ENCODE measurements at places on chromosomes 12 and 14.
A peak's percentile ranks its signal among the peaks of the same experiment; 100 is the strongest.

DNA sequence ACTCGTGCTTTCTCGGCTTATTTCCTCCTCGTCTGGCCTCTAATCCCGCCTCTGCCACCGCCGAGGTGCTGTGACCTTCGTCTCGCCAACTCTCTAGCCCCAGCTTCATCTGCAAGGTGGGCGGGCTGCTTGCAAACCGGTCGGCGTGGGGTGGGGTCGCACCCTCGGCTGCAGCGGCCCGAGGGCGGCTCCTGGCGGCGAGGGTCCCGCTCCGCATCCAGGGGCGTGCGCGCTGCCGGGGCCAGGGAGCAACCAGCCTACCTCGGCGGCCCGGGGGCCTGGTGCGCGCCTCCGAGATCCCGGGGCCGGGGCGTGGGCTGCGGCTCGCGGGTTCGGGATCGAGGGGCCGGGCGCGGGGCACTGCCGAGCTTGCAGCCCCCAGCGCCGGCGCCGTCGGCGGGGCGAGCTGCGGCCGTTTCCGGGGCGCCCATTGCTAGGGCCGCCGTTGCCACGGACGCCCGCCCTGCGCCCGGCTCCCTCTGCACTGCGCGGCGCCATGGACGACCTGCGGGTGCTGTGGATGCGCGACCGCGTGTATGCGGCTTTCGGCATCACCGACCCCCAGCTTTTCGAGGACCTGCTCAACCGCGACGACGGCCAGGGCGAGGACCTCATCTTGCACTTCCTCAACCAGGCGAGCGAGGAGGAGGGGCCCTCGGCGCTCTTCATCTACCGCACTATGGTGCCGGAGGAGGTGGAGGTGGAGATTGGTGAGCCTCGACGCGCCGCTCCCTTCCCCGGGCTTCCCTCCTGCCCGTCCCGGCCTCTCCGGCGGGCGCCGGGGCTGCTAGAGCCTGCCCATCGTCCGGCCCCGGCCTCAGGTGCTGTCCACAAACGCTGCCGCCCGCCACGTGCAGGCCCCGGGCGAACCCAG is at the start of gene DNAH10:
Gene DNAH10, plus strand, starts transcription at position 461 of the 874 bp plus-strand sequence. Its CDS starts 36 bp downstream, at position 497.
- DNase-seq: no peak

- DNase-seq: no peak
Observed at GRCh38 chr12:96878704-96879103, 28.4 kb upstream of the NEDD1 start.

- DNase-seq: no peak
Observed at GRCh38 chr12:100896192-100896591, 101.6 kb downstream of the ANO4 start.

DNA sequence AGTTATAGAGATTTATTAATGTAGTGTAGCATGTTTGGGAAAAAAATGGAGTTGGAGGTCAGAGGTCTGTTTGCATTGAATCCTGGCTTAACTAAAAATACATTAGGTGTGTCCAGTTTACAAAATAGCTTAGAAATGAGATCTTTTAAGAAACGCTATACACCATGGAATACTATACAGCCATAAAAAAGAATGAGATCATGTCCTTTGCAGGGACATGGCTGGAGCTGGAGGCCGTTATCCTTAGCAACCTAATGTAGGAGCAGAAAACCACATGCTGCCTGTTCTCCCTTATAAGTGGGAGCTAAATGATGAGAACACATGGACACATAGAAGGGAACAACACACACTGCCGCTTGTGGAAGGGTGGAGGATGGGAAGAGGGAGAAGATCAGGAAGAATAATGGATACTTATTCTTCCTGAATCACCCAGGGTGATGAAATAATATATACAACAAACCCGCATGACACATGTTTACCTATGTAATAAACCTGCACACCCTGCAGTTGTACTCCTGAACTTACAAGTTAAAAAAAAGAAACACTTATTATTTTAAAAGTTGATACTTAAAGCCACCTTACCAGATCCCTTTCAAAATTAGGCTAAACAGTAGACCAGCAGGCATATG is 14.0 kb upstream of the MYRFL start:
- no peak for DNase-seq

DNA sequence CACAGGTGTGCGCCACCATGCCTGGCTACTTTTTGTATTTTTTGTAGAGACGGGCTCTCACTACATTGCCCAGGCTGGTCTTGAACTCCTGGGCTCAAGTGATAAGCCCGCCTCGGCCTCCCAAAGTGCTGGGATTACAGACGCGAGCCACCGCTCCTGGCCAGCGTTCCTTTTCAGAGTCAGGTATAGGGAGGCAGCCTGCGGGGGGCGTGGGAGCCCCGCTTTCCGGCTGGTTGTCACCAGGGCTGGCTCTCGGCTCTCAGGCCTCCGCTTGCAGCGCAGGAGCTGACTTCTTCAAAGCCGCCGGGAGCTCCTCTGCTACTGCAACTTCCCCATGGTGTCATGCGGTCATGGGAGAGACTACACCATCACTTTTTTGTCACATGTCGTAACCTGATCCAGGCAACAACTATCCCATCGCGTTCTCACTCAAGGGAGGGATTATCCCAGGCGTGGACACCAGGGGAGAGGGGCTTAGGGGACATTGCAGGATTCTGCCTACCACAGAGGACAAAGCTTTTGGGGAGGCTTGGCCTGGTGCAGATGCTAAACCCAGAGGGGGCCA is 129.4 kb downstream of the SCARB1 start:
- no peak for DNase-seq

DNA sequence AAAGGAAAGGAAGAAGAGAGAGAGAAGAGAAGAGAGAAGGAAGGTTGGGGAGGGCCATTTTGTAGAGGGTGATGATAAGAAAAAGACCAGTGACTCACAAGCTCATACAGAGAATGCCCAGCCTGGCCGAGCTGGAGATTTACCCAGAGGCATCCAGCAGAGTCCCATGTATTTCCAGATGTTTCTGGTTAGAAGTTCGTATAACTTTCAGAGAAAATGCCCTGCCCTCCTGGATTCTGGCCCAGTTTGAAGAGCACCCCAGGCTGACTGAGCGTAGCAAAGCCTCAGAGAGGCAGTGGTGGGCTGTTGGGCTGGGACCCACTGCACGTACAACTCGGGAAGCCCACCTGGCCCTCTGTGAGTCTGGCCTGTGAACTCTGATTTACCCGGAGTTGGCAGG is 221.8 kb downstream of the SLC41A2 start:
- peak; percentile 26 for DNase-seq

GRCh38 chr14:88037325-88037724 is 32.4 kb downstream of the GPR65 start:
- DNase-seq: no peak

- DNase-seq: no peak
Observed at GRCh38 chr12:121288986-121289385, 7.5 kb downstream of the CAMKK2 start.

- DNase-seq: no peak
Observed at GRCh38 chr14:80977221-80977620, 21.8 kb downstream of the TSHR start.

DNA sequence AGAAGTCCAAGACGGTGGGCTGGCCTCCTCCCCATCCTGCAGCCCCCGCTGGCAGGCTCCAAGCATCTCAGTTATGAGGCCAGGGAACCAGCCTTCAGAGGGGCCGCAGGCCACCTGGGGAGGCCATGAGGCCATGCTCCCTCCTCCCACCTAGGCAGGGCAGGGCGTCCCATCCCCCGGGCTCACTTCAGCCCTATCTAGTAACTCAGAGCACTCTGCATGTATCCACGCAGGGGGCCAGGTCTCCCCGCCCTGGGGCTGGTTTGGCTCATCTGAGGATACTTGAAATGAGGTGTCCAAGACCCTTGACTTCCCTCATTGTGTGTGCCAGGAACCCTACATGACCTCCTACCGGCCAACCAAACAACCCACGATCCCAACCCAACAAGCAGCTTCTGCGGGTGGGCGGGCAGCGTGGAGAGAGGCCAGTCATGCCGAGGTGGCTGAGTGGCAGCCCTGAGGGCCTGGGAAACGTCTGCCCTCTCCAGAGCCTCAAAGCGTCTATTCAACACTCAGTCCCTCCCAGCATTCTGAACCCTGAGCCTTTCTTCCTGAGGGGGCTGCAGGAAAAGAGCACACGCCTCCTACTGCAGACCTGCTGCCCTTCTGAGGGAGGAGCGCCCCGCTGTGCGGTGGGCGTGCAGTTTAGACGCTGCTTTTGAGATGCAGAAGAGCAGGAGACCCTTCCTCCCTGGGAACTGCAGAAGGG is 16.8 kb downstream of the ISCA2 start:
- no peak for DNase-seq

DNA sequence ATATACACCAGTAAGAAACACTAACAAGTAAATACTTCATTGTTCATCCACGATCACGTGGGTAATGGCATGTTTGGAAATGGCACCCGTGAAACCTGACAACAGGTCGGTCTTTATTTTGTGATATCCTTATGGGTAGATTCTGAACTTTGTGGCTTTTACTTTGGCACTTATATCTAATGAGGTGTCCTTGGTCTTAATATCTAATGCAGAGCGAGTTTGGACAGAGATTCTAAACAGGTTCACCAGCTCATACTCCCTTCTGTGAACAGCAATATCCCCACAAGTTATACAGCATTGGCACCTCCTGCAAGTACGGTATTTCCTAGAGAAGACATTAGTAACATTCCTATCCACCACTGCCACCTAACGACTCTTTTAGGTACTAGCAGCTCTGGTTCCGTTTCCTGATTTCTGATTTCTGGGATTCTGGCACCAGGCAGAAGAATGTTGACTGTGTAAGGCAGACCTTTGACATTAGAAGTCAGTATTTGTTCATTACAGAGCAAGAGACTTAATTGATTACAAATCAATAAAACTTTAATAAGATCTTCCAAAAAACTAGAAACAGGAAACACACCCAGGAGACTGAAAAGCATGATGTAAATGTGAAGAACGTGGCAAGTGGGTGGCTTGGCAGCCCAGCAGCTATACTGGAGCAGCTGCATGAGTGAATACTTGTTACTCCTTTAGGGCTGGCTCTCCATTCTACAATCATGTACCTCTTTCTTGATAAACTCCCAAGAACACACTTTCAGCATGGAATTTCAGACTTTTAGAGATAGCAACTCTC is 2.5 kb downstream of the ANG start:
- DNase-seq: no peak

DNA sequence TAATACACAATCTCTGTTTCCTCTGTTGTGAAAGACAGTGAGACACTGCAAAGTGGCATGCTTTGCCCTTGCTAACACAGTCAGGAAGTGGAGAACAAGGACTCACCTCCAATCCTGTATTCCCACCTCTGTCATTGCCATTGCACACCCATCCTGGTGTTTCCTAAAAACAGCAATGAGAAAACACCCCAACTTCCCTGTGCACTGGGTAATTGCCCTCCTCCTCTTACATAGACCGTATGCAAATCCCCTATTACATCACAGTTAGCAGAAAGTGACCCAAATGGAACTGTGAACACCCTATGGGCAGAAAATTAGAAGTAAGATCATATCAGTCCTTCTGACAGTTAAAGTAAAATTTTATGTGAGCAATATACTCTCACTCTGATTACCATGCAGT is 355.5 kb downstream of the BCL11B start:
- DNase-seq: no peak

GRCh38 chr12:30896461-30896860 is 30.1 kb upstream of the TSPAN11 start:
- DNase-seq: no peak

GRCh38 chr14:21268617-21269251 is 508 bp downstream of the HNRNPC start:
- no peak for DNase-seq

DNA sequence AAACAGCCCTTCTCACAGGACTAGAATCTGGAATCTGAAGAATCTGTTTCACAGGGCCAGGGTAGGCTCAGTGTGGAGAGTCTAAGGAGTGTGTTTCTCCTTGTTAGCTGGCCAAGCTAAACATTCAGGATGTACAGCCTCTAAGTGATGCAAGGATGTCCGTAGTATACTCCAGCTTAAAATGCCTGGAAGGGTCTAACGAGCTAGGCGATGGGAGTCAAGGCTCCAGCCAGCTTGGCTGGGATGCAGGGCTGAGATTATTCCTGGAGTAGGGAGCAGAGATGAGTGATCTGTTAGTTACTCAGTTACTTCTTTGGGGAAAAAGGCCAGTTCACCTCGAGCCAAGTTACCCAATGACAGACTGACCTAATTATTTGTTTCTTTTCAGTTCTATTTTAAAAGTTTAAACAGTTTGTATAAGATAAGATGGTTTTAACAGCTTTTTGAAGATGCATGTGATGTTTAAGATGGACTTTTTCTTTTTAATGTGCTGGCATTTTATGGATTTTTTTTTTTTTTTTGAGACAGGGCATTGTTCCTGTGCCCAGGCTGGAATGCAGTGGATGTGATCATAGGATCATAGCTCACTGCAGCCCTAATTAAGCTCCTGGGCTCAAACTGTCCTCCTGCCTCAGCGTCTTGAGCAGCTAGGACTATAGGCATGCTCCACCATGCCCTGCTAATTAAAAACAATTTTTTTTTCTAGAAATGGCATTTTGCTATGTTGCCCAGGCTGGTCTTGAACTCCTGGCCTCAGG is 41.1 kb downstream of the SYNE2 start:
- DNase-seq: peak; percentile 13

- DNase-seq: no peak
Observed at GRCh38 chr14:70871863-70872677, 35.2 kb upstream of the PCNX1 start.

GRCh38 chr14:47511829-47512228 is 163.6 kb downstream of the MDGA2 start:
- DNase-seq: no peak

DNA sequence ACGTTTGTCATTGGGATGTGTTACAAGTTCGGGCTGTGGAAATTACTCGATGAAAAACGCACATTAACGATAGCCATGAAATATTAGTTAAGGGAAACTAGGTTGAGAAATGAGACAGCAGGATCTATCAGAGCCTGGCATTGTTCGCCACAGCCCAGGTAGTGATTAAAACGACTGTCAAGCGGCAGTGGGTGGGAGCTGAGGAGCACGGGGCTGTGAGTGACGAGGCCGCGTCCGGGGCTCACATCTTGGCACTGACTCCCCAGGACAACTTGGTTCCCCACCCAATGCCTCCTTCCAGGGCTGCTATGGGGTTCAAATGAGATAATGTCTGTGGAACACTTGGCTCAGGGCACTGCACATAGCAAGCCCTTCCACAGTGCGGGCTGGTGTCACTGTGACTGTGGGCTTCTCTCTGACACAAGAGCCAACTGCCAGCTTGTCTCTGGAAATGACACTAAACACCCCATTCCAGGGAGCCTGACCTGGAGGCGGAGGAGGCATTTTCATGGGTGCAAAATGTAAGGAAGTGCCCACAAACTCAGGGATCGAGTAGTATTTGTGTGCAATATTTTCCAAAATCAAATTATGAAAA is 19.3 kb downstream of the MMAB start:
- DNase-seq: no peak
